H4 (cell line): ENCODE measurements at places on chromosomes 5 and 9. TPM values are rescaled to one million over a fixed set of nuclear protein-coding genes. Genes with fewer than 3 reads are reported as not detected.

DNA sequence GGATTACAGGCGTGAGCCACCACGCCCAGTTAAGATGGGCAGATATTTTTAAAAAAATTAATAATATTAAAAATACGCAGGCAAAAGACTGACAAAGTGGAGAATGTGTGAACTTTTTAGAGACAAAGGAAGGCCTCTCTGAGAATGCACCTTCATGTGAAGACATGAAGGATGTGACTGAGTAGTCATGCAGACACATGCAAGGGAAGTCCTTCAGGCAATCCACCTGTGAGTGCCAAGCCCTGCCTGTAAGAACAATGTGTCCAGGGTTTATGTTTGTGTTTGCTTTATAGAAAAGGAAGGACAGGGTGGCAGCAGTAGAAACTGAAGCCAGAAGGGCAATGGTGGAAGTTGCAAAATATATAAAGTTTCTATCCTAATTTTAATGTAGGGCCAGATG, 169.2 kb downstream of the EDIL3 start:
- no peak for DNase-seq

The GAS1 gene
- 5.7 and 6.6 TPM in 2 replicates for total RNA-seq

The AHRR gene
- total RNA-seq, result 10.8 and 12.9 TPM in 2 replicates

DNA sequence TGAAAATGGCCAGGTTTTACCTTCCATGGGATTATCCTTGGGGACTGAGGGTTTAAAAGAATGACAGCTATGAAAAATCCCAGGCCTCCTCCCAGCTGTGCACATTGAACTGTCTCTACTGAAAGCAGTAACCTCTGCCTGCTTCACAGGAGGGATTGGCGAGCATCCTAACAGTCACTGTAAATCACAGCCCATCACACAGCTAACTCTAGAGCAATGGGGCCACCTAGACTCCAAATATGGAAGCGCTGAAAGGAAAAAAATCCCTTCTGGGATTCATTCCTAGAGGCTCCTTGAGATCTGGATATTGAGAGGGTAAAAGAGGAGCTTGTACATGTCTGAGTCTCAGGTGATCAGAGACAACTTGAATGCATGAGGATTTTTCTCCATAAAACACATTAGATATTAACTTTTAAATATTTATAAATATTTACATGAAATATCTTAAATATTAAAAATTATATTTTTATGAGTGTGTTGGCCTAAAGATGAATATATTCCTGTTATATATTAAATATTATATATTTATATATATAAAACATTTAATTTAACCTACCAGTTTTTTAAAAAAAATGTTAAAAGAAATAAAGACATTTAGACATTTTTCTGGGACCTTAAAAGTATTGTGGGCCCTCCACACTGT, 133.8 kb upstream of the SLC24A2 start:
- peak; percentile 35 for DNase-seq

- DNase-seq, result no peak
These were observed 55.3 kb downstream of the AHRR start for GRCh38 chr5:376799-377325.

DNA sequence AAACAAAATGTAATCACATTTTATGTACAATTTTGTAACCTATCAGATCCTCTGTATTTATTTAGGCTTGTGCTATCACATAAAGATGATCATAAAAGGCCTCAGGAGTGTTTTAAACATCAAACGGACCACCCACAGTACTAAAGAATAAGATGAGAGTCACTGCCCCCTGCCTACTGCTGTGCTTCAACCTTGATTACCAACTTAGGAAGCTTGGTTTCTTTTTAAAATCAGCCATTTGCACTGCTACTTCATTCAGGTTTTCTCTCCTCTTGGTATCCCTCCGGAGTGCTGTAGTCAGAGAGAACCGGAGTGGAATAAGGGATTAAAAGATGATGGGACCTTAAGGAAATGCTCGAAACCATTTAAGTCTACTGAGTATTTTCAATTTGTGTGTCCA, 6.9 kb downstream of the C7 start:
- DNase-seq, result no peak
